Urinary bladder (tissue), 4 donors: ENCODE measurements at places on chromosomes 16 and 17.

DNA sequence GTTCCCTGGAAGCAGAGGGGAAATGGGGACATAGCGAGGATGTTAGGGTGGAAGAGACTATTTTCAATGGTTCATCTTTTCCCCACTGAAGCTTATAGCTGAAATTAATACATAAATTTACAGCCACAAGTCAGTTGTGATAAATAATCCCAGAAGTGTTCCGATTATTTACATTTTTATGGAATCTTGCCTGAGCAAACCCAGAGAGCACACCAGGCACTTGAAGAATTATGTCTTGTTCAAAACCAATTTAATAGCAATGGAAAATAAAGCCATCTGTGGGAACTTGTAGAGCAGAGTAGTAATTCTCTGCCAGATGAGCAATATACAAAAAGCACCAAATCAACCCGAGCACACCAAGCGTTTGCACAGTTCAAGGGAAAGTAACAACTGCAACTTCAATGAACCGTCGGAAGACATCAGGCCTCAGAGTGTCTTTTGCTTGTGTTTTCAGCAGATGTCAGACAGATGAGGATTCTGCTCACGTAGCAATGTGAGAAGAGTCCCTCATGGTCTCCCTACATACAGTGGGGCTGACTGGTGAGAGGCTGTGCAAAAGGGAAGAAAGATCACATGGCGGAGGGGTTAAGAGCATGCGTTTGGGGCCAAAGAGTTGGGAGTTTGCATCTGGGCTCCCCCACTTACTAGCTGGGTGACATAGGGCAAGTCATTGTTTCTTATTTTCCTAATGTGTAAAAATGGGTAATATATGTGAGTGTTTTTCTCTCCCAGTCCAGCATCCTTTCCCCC, 148.7 kb upstream of the HS3ST2 start:
- no peak for DNase-seq

DNA sequence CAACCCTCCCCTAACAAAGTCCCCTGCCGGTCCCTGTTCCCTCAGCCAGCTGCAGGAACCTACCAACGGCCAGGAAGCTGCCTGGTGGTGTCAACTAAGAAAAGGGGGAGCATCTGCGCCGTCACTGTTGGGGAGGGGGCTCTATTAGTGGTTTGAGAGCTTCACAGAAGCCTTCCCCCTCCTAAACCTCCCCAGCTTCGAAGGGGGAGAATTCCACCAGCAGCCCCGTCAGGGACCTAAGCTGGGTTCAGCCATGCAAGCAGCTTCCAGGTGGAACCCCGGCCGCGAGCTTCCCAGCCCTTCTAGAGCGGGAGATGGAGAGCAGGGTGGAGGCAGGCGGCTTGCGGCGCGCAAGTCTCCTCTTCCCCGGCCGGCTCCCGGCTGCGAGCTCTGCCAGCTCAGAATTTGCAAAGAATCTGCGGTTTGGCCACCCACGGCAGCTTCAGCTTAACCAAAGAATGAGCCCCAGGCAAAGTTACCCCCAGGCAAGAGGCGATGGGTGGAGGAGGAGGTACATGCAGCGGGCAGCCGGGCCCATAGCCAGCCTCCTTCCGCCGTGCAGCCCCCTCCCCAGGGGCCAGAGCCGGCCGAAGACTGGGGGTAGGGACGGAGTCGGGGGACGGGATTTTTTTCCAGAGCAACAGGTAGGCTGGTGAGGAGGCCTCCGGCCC, 33.7 kb downstream of the DDX19A start:
- peak; percentile 15 for DNase-seq

DNA sequence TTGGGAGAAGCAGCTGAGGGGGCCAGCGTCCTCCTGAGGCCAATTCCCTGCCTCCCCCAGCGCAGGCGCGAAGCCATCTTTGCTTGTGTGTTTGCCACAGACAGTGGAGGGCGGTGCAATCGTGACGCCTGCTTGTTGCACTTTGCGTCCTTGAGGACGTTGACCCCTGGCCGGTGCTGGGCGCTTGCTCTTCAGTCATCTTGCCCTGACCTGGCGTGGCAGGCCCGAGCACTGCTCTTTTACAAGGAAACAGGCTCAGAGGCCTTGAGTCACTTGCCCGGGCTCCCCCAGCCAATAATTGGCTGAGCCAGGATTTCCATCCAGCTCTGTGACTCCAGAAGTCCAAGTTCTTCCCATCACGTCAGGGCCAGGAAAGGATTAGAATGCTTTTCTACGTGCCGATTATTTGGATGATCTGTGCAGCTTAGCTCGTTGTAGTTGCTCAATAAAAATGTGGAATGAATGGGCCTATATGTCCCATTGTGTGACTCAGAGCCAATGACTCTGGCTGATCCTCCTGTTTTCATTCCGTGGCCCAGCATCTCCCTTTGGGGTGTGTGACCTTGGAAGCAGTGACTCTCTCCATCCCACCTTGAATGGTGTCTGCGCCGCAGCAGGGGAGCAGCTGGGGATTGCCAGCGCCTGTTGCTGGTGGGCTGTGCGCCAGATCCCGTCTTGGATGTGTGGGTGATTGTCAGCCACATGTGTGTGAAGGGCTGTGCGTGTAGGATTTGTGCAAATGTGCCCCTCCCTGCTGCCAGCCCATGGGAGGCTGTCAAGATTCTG, 214.1 kb downstream of the SEC14L1 start:
- no peak for DNase-seq

GRCh38 chr16:2033057-2033908, 6.6 kb downstream of the NHERF2 start:
- no peak for DNase-seq

- DNase-seq, result no peak
Observed at GRCh38 chr17:48472411-48473281, 42.6 kb upstream of the SKAP1 start.

- DNase-seq, result no peak
Observed at GRCh38 chr17:40062329-40063186, at the start of gene THRA. TSS of gene THRA (plus strand) at chr17:40062965. CDS start at chr17:40074489, 11,524 bp downstream.

GRCh38 chr17:45236282-45236606, 14.6 kb downstream of the FMNL1 start:
- no peak for DNase-seq

DNA sequence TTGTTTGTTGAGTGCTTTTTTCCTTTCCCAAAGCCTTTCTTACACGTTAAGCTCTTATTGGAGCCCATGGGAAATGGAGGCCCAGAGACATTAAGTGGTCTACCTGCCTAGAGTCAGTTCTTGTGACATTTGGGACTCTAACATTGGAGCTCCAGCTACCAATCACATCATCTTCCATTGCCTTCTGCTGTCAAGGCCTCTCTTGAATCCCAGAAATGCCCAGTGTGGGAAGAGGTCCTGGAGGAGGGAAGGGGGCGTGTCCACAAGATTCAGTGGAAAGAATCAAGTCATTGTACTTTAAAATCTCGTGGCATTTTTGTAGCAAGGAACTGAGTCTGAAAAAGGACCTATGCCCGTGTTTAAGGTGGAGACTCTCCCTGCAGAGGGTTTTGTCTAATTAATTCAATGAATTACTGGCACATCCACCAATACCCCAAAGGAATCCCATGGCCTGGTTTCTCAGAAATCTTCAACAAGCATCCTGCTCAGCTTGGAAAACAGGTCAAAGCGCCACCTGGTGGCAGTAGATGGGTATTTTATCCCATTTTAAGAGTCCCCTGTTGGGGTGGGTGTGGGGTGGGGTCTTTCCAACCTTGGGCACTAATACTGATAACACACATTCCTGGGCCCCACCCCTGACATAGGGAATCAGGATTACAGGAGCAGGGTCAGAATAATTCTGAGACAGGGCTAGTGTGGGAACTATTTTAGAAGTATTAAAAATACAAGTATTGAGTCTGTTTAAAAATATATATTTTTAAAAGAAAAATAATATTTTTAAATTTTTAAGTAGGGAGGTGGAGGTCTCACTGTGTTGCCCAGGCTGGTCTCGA, 24.6 kb downstream of the GPT2 start:
- peak; percentile 50 for DNase-seq

DNA sequence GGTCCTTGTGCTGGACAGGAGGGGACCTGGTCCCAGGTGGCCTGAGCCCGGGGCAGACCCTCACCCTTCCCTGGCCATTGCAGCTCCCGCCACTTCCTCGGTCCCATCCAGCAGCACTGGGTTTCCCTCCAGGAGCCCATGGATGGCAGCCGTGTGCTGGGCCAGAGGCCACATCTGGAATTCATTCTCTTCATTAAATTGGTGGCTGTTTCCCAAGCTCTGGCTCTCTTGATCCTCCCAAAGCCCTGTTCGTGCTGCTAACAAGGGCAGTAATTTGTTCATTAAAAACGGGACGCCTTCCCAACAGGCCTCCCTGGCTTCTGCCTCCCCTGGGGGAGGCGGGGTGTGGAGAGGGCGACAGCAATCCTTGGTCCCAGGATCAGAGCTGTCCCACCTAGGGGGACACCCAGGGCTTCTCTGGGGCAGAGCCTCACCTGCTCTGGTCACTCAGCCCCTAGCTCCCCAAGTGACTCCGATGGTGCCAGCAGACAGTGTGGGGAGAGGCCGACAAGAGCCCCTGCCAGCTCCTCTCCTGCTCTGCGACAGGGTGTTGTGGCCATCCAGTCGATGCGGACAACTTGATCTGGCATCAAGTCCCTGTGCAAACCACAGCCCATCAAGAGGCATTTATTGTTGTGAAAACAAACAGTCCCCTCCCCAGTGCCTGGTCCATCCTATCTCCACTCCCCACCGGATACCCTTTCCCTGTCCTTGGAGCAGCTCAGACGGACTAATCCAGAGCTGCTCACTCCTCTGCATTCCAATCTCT, 44.0 kb downstream of the SDK2 start:
- no peak for DNase-seq

- DNase-seq, result no peak
Observed at GRCh38 chr17:39208893-39209292, 8.8 kb downstream of the RPL19 start.

GRCh38 chr16:84953190-84953746, 58.1 kb downstream of the ZDHHC7 start:
- DNase-seq, result no peak

- no peak for DNase-seq
Observed at GRCh38 chr16:88922114-88922825, 54.7 kb downstream of the CBFA2T3 start.

GRCh38 chr17:32859857-32860525, 16.9 kb downstream of the MYO1D start:
- no peak for DNase-seq

DNA sequence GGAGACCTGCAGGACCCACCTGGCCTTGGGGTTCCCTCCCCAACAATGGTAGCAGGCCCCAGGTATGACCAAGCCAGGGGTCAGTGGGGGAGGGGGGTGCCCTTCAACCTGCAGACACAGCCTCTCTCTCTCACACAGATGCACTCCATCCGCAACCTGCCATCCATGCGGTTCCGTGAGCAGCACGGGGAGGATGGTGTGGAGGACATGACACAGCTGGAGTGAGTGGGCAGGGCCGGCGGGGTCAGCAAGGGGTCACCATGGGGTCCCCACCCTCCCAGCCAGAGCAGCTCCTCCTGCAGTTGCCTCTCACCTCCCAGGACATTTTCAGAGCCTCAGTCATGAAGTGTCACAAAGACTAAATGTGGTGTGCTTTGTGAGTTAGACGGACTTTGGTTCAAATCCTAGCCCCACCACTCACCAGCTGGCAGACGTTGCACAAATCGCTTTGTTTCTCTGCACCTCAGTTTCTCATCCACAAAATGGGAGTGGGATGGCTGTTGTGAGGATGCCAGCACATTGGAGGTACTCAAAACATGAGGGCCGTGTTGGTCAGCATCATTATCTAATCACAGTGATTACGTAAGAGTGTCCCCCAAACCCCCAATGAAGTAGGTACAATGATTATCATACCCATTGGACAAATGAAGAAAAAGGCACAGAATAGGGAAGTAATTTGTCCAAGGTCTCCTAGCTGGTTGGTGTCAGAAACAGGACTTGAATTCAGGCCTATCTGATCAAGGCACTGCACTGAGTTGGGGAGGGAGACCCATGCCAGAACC, 16.0 kb downstream of the MYO15A start:
- DNase-seq, result no peak

- DNase-seq, result no peak
Observed at GRCh38 chr16:49478107-49478506, 104.5 kb downstream of the C16orf78 start.

DNA sequence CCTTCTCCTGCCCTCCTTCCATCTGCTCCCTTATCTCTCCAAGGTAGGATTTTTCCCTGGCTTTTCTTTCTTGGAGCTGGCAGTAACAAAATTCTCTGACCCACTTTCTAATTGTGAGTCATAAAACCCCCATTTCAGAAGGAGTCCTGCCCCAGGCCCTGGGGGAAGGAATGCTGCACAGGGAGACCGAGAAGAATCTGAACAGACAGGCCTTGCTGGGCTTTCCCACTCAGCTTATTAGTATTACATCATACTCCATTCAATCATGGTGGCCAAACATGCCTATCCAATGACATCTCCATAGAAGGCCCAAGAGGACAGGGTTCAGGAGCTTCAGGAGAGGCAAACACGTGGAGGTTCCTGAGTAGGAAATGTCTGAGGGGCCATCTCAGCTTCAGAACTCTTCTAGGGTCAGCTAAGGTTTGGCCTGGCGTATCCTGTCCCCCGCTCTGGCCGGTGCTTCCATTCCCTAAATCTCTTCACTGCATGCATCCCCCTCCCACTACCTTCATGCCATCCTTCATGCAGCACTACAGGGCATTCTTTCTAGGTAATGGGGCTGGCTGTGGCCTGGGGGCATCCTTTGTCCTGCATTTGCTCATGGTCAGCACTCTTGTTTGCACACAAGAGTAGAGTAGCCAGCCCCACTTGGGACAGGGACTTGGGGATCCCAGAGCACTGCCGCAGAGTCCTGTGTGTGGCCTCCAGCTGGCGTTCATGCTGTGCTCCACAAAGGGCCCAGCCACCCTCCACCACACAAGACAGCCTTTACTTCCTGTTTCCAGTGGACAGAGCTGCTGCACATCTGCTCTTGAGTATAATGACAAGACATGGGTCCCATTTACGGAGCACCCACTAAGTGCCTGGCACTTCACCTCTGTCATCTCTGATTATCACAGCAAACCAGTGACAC, 8.2 kb downstream of the SLC6A2 start:
- no peak for DNase-seq

- DNase-seq, result peak; percentile 23
Observed at GRCh38 chr16:78452025-78452555, 352.6 kb downstream of the WWOX start.

GRCh38 chr17:63613663-63614062, 8.6 kb upstream of the MAP3K3 start:
- DNase-seq, result no peak
